ENCODE measurements at places on chromosomes 13 and 19. TPM values are rescaled to one million over a fixed set of nuclear protein-coding genes. Genes with fewer than 3 reads are reported as not detected.

The TMEM86B gene
- total RNA-seq, result 2.0 TPM

The LRRC25 gene
- not detected for total RNA-seq

The SIGLEC11 gene
- not detected for total RNA-seq

The AKT2 gene
- 40.0 TPM for total RNA-seq

The TRIM13 gene
- 38.7 TPM for total RNA-seq

The RFPL4AL1 gene
- total RNA-seq, result not detected

The ITGBL1 gene
- 7.0 TPM for total RNA-seq

The PSENEN gene
- total RNA-seq, result 15.7 TPM

The C19orf85 gene
- not detected for total RNA-seq

The RAB3A gene
- total RNA-seq, result 0.65 TPM

The PSPN gene
- total RNA-seq, result 0.98 TPM

The GRWD1 gene
- total RNA-seq, result 43.8 TPM

The TBC1D4 gene
- total RNA-seq, result 62.1 TPM

The HNRNPA1L2 gene
- 3.4 TPM for total RNA-seq

The ETV2 gene
- total RNA-seq, result 0.29 TPM

The TRAPPC5 gene
- 68.5 TPM for total RNA-seq

The STOML3 gene
- not detected for total RNA-seq

The NMRK2 gene
- total RNA-seq, result not detected

The DGKH gene
- total RNA-seq, result 20.9 TPM
